ENCODE measurements at places on chromosomes 3 and 15. TPM values are rescaled to one million over a fixed set of nuclear protein-coding genes. Genes with fewer than 3 reads are reported as not detected.

Gene PTPN23
- 48.8 TPM for total RNA-seq

DNA sequence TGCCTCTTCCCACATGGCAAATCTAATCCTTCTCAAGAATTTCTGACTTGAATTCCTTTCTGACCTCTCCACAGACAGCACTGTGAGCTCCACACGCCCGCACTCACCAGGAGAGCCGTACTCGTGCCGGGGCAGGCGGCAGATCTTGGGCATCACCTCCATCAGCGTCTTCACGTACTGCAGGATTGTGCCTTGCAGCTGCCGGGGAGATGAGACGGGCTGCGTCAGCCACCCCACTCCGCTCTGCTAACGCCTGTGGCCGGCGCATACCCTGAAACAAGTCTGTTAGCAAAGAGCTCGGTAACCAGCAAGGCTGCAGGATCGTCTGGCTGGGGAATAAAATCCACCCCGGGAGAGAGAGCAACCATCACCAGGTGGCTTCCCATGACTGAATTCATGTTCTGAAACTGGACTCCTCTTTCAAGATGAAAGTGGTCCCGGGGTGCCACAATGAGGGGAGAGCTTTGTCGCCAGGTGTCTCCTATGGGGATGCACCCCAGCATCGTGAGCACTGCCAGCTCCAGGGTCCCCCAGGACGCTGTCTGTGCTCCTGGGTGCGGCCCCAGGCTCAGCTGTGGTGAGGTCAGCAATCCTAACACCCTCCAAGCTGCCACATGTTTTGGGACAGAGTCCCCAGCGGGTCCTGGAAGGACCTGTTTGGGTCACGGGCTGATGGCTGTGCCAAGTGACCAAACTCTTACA, 43.4 kb downstream of the NIPA2 start:
- no peak for DNase-seq
- H3K27ac ChIP-seq: no peak overlapping the region
- no peaks in the 10 kb centered on the region for H3K4me1 ChIP-seq
- H3K36me3 ChIP-seq: no peaks in the 10 kb centered on the region

Gene SLC28A2
- total RNA-seq: not detected

GRCh38 chr3:81958972-81959640, 197.7 kb upstream of the GBE1 start:
- no peaks in the 10 kb centered on the region for H3K4me1 ChIP-seq
- H3K27me3 ChIP-seq: no peaks in the 10 kb centered on the region
- DNase-seq: no peak

Gene RAB6B
- total RNA-seq: 3.9 TPM
